ENCODE measurements at places on chromosomes 16 and 17. TPM values are rescaled to one million over a fixed set of nuclear protein-coding genes. Genes with fewer than 3 reads are reported as not detected.

Gene SLC13A2
- total RNA-seq: not detected

Gene KRTAP3-1
- total RNA-seq: not detected

Gene WFDC1
- total RNA-seq: 0.17 TPM

Gene CACNG1
- not detected for total RNA-seq

Gene WSB1
- total RNA-seq: 98.8 TPM

All from bronchial smooth muscle cell (primary cell).